ENCODE measurements at places on chromosomes 16 and 17. TPM values are rescaled to one million over a fixed set of nuclear protein-coding genes. Genes with fewer than 3 reads are reported as not detected.

DNA sequence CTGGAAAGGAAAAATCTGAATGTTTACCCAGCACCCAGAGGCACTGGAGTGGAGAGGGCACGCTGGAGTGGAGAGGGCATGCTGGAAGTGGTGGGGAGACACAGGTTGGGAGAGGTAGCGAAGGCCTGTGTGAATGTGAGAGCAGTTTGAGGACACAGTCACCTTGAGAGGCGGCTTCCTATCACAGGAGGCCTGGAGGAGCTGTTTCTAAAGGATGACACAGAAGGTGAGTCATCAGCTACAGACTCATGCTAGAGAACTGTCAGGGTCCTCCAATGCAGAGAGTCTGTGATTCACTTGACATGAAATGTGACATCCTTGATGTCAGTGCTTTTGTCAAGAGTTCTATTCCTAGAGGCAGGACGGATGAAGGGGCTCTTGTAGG is 13.8 kb downstream of the CTRL start:
- peak; percentile 81 for DNase-seq

GRCh38 chr17:79108232-79108850 is 33.7 kb downstream of the ENGASE start:
- DNase-seq = no peak

The NEK8 gene
- total RNA-seq = 2.8 TPM

The C17orf50 gene
- not detected for total RNA-seq

The KDM8 gene
- 3.6 TPM for total RNA-seq

DNA sequence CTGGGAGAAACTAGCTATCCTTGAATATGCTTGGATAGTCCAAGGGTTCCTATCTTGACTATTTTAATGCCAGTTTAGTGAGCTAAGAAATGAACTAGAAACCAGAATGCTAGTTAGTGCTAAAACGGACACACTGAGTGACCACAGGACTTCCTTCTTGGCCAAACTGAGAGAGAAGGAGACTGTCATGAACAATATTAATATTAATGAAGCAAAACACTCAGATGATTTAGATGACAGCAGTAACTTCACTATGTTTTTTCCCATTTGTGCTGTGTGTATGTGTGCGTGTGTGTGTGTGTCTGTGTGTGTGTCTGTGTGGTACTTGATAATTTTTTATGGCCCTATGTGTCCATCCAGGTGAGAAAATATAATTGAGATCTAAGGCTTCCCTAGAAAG is 2.2 kb upstream of the ATXN1L start:
- no peak for DNase-seq

DNA sequence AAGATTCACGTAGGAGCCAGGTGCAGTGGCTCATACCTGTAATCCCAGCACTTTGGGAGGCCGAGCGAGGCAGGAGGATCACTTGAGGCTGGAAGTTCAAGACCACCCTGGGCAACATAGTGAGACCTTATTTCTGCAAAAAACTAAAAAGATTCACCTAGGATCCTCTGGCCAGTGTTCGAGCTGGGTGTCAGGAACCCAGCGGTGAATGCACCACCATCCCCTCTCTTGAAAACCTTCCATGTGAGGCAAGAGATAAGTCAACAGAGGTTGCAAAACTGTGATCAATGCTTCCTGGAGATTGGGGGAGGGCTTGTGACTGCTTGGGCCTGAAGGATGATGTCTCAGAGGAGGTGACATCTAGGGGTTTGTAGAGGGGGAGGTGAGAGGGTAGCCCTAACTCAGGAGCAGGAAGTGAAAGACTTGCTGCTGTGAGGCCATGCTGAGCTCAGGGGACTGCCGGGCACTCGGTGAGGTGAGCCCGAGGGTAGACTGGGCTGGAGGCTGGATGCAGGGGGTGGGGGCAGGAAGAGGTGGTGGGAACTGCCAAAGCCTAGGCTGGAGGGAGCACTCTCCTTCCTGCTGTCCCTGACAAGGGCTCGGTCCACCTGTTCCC is 11.7 kb downstream of the GJD3 start:
- DNase-seq = no peak

- DNase-seq = no peak
Measured at GRCh38 chr17:18025241-18025944, 13.6 kb downstream of the ATPAF2 start.

The LGALS9B gene
- not detected for total RNA-seq

GRCh38 chr17:73731733-73732132 is 87.5 kb upstream of the SDK2 start:
- no peak for DNase-seq

GRCh38 chr16:79980650-79981521 is 380.3 kb upstream of the MAF start:
- peak; percentile 11 for DNase-seq

GRCh38 chr17:16920628-16921020 is 51.3 kb downstream of the TNFRSF13B start:
- DNase-seq = no peak

DNA sequence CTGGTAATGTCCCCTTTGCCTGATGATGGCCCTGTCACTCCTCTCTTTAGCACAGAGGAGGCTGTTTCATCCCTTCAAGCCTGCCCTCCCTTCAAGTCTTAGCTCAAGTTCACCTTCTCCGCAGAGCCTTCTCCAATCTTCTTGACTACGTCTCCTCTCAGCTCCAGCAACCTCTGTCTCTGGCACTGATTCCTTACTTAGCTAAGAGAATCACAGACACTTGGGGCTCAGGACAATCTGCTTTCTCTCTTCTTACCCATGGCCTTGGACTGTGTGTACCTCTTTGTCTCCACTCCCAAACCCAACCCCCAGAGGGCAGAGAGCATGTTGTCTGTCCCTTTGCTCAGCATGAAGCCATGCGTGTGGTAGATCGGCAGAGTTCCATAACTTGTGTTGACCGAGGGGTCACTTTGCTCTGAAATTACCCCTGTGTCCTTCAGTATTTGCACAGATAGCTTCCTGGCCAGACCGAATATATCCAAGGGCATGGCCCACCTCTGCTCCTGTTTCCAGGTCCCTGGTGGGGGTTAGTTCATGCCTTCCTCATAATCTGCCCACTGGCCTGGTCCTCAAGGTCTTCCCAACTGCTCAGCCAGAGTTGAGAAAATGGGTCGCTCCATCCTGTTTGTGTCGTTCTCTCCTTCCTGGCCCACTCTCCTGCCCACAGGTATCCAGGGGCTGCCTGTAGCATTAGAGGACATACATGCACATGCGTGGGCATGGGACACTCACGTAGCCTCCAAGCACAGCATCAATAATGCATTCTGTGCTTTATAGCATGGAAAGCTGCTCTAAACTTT is 41.6 kb downstream of the MAPT start:
- DNase-seq = no peak

- DNase-seq = no peak
Measured at GRCh38 chr16:86351041-86351784, 159.1 kb upstream of the FOXF1 start.

DNA sequence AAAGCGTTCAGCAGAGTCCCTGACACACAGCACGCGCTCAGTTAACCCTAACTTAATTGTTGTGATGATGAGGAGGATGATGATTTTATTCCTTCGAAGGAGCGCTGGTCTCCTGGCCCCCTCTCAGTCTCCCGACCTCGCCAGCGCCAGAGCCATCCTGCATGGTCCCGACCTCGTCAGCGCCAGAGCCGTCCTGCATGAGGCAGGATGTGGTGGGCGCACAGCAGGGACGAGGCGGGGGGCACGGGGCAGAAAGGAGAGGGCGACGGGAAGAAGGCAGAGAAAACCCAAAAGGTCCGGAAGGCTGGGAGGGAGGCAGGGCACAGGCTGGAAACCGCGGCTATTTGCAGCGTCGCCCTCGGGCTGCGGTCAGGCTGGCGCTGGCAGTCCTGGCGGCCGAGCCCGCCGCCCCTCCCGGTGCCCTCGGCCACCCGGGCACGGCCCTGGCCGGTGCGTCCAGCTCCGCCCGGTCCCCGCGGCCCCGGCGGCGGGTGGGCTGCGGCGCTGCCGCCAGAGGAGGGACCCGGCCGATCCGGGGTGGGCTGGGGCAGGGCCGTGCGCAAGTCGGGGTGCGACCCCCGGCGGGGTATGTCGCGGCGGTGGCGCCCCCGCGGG is 3.0 kb upstream of the TAC4 start:
- no peak for DNase-seq

The NHERF2 gene
- total RNA-seq = 16.9 TPM

DNA sequence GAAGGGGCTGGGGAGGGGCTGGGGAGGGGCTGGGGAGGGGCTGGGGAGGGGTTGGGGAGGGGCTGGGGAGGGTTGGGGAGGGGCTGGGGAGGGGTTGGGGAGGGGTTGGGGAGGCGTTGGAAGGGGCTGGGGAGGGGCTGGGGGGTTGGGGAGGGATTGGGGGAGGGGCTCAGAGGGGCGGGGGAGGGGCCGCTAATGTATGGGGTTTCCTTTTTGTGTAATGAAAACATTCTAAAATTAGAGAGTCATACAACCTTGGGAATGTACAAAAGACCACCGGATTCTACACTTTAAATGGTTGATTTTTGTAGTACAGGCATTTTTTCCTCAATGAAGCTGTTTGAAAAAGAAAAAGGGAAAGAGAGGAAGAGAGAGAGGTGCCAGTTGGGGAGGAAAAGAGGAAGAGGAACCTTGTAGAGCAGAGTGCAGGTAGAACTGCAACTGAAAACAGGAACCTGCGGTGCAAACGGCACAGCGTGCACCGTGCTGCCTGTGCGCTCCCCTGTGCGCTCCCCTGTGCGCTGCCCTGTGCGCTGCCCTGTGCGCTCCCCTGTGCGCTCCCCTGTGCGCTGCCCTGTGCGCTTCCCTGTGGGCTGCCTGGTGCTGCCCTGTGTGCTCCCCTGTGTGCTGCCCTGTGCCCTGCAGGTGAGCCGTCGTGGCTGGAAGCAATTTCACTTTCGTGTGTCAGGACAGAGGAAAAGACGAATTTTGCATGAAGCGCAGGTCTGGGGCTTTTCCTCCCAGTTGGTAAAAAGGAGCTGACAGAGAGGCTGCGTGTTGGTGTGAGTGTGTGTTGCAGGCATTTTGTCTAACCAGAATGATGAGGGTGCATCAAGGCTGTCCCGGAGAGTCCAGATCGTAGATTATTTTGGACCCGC is 40.8 kb downstream of the METRNL start:
- no peak for DNase-seq

The LAT gene
- 0.26 TPM for total RNA-seq

The NOTUM gene
- total RNA-seq = 0.51 TPM

DNA sequence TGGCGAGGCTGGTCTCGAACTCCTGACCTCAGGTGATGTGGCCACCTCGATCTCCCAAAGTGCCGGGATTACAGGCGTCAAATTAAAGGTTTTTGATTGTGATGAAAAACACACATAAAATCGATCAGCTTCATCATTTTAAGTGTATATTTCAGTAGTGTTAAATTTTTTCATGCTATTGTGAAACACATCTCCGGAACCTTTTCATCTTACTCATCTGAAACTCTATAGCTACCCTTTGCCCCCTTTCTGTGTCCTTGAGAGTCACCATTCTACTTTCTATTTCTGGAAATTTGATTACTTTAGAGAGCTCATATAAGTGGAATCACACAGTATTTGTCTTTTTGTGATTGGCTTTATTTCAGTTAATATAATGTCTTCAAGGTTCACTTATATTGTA is 478.3 kb upstream of the HSBP1 start:
- DNase-seq = no peak
